ENCODE measurements at places on chromosomes 3 and 15.

DNA sequence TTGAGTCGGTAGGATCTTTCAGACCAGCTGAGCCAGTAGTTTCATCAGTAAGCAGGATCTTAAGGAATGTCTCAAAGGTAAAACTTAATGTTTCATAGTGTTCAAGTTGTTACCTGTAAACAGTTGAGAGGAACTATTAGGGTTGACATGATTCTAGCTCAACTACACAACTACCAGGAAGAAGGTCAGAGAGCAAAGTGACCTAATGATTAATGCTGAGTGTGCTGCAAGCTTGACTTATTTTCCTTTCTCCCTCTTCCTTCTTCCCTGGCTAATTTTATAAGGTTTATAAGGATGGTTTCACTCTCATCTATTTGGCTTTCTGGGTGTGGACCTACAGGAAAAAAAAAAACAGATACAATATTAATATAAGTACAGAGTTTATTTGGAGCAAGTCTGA lies 30.2 kb upstream of the LHFPL4 start:
- DNase-seq = no peak

- no peak for DNase-seq
Observed at GRCh38 chr15:52710050-52710707, 31.0 kb upstream of the ATOSA start.

DNA sequence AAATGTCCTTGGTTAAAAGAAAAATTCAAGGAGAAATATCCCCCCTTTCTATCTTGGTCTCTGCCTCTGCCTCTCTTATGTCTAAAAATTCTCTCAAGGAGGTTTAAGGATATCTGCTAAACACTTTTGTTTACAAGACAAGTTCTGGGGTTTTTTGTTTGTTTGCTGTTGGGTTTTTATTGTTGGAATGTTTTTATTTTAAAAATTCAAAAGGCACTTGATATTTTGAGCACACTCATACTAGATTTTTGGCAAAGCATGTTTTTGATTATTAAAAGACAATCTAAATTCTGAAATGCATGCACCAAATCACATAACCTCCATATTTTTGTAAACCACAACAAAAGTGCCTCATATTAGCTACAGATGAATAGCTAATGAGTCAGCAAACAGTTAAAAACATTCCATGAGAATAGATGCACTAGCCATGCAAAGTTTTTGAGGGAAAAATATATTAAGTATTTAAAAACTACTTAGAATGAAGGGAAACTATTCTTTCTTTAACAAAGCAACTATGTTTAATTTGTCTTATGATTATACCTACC lies 84.6 kb downstream of the ZBTB20 start:
- no peak for DNase-seq

GRCh38 chr3:178255315-178255714 lies 280.9 kb upstream of the KCNMB2 start:
- DNase-seq = no peak

DNA sequence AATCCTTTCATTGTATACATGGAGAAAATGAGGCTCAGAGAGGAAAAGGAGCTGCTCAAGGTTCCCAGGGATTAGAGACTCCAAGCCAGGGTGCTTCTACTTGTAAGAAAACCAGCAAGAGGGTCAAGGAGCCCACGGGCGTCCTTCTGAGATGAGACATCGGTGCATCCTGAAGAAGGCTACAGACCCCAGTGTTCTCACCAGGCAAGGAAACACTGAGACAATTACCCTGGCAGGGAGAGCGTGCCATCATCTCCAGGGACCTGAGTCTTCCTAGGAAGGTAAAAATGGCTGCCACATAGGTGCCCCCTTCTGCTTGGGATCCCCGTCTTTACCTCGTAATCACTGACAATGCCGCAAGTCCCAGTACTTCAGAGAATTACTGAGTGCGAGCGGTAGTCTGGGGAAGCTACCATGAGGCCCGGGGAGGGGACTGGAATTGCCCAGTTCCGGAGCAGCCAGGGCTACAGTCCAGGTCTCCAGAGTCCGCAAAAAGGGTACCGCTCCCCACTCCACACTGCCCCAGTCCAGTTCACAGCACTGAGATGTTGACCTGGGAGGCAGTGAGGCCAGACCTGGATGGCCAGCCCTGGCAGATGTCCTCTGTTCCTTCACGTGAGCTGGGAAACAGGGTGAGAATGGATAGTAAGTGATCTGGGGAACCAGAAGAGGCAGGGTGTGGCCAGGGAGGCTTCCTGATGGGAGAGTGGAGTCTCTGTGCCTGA lies 164.7 kb upstream of the SMAD3 start:
- no peak for DNase-seq

GRCh38 chr3:143352850-143353550 lies 233.4 kb downstream of the CHST2 start:
- DNase-seq = no peak

DNA sequence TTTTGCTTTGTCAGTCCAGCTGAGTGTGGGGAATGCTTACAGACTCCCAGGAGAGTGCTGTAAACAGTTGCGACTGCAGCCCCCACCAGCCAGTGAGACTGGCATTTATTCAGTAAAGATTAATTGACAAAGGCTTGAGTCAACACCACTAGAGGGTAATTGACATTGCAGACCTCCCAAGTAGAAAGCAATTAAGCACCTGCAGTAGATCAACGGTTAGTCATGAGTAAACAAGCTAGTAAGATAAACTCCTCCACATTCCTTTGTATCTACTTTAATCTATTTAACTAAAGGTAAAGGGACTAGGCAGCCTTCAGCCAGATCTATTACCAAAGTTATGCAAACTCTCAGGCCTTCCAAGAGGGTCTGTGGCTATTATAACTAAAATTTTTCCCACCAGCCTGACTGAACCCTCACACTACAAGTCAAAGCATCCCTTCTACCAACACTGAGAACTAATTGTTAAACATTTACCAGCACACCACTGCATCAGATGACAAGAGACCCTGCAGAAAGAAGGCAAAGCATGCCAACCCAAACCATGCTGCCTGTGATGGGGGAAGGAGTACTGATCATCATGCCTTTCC lies 30.5 kb upstream of the GALNT15 start:
- no peak for DNase-seq

DNA sequence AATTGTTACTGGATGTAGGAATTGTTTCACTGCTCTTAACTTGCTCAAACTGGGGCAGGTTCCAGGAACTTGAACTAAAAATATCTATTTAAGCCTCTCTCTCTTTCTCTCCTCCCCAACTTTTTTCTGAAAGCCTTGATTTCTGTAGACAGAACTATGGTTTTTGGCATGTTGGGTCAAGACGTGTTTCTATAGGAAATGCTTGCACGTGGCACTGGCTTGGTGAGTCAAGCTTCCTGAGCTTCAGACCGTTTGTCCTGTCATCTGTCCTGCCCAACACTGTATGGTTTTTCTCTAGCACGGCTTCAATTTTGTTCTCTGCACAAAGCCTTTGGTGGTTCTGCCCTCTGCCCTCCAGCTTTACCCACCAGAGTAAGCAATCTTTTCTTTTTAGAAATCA lies 13.5 kb downstream of the EAF1 start:
- DNase-seq = no peak

DNA sequence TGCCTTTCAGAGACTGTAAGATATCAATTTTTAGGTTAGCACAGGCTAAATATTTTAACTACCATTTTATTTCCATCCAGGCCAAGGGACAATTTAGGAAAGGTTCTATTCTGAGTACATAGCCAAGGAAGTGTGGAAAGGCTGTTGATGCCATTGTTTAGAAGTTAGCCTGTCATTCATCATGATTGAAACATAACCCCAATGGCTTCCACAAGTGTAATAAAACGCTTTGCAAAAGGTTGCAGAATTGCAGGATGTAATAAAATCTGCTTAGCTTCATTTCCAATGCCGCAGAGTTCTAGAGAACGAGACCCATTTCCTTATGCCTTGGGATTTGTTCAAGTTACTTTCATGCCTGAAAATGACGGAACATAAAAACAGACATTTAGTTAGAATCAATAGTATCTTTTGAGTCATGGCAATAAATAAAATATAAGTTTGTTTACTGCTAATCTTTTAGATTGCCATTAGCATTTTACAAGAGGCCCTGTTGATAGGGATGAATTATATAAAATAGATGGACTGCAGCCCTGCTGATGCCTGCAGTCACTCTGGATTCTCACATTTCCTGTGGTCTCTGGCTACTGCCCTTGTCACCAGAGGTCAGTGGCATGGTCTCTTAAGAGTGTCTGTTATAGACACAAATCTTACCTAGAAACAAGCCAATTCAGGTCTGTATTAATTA lies 678.2 kb upstream of the CFAP20DC start:
- no peak for DNase-seq

GRCh38 chr3:69115731-69116130 lies 6.7 kb downstream of the LMOD3 start:
- DNase-seq = no peak

- no peak for DNase-seq
Observed at GRCh38 chr15:28726102-28726501, 13.9 kb upstream of the GOLGA8M start.

GRCh38 chr3:191348098-191348497 lies 17.8 kb upstream of the UTS2B start:
- DNase-seq = no peak

DNA sequence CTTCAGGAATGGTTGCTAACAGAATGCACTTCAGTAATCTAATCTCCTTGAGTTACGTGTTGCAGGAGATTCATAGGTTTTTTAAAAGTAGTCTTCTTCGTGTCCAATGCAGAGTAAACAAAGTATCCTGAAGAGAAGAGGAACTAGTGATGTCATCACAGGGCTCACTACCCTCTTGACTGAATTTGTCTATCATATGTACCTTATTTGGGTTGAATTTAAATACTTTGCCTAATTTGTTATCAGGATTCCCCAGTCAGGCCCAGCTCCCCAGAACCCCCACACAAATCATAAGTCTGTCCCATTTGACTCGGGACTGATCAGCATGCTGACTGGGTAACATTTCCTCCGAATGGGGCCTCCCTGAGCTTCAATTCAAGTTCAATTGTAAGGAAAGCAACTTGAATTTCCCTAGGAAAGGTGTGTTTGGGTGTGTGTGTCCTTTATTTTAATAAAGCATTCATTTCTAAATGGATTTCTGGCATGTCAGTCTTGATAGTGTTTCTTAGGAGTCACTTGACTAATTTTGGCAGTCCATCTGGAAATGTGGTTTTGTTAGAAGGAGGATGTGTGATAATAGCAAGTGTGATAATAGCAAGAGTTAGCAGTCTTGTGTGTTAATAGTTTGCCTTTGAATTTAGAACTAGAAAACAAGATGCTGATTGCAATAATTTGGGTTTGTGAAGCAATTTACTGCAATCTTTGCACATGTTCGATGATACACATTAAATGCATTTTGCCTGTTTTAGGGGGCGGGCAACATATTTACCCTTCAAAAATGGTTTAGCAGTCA lies 21.9 kb downstream of the OXNAD1 start:
- no peak for DNase-seq

DNA sequence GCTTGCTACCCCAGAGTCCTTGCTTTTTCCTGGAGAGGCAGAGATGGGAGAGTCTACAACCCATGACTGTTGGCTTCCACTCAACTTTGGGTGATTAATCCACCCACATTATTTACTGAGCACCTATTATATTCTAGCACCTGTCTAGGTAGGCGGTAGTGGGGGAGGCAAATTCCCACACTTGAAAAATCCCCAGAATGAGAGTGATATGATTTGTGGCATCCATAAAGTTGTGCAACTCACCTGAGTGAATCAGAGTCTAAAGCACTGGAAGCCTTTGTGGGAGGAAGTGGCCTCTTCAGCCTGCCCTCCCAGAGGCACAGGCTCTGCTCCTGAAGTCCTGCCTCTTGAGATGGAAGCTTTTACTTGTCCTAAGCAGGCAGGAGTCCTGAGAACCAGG lies 40.4 kb upstream of the CTNNB1 start:
- DNase-seq = no peak

DNA sequence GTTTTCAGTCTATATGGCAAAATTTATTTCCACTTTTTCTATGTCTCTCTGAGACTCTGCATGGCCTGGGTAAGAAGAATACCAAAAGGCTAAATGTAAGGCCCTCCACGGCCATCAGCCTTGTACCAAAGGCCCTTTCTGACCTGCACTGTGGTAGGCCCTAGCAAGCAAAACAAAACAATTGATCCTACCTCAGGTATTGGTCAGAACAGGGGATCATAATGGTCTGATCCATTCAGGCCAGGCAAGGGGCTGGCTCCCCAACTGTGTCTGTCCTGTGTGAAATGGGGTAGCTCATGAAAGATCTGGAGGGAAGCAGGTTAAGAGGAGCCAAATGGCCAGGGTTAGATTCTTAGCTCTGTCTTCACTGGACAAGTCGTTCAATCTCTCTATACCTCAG lies 181.3 kb downstream of the SSR3 start:
- no peak for DNase-seq

GRCh38 chr15:36495456-36495991 lies 83.9 kb upstream of the CDIN1 start:
- no peak for DNase-seq

DNA sequence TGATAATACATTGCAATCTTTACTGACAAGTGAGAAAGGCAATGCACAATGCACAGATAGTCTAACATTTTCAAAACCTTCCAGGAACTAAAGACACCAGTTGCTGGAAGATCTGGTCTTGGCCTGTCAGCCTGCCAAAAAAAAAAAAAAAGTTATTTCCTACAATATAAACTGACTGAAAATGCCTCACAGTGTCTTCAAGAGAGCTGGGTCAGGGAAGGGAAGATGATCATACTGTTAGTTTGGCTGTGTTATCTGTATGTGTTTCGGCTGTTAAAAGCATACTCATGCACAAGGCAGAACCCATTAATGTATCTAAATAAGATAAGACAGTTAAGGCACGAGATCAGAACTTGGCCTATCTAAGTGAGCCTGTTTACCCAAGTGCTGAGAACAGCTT lies 673.4 kb downstream of the MECOM start:
- no peak for DNase-seq

DNA sequence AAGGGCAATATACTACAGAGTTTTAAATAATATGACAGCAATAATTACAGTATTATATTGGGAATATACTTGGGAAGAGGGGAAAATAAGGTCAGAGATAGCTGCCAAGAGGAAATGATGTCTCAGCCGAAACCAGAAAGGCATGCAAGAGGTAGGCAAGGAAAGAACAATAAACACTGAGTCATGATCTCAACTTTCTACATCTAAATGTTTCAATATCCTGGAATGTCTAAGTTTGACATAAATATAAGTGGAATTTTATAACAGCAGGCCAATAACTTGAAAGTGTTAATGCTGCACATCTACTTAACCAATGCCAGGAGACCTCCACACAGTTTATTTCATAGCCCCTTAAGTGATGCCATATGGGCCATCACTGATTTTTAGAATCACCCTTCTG lies 99.8 kb upstream of the CPNE4 start:
- no peak for DNase-seq

DNA sequence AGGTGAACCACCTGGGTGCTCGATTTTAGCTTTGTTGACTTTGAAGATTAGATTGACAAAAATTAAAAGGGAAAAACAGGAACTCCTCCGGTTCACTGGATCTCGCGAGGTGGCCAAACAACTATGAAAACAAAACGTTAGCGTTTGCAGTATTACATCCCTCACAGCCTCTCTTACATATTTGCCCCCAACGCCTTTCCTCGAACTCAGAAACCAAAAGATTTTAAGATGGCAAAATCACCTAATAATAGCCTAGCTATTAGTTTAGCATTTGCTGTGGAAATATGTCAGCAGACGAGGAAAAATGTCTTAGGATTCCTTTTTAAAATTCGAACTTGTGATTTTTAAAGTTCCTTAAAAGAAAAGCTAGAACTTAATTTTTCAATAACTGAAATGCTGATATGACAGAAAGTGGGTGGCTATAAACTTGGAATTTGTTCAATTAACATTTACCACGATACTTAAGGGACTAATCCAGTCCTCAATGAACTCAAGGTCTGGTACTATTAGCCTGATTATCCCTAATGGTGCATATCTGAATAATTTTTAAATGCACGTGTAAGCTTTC lies 491 bp upstream of the SENP7 start:
- no peak for DNase-seq

GRCh38 chr3:58037141-58037910 lies 29.1 kb downstream of the FLNB start:
- DNase-seq = no peak

GRCh38 chr3:78765671-78766485 lies 1001.9 kb downstream of the ROBO1 start:
- no peak for DNase-seq
